ENCODE measurements at places on chromosomes 2 and 18. TPM values are rescaled to one million over a fixed set of nuclear protein-coding genes. Genes with fewer than 3 reads are reported as not detected.

The TEX261 gene
- 22.8 TPM for total RNA-seq

The SMYD1 gene
- 0.07 TPM for total RNA-seq

The NGEF gene
- total RNA-seq: 5.4 TPM

The ATP8B1 gene
- total RNA-seq: 3.9 TPM

The SERPINB12 gene
- not detected for total RNA-seq

The VAMP5 gene
- total RNA-seq: 0.87 TPM

The ADI1 gene
- total RNA-seq: 16.3 TPM

The SLC9A4 gene
- not detected for total RNA-seq

The TTR gene
- total RNA-seq: not detected
